ENCODE measurements at places on chromosomes 1 and 21.
A peak's percentile ranks its signal among the peaks of the same experiment; 100 is the strongest.

- DNase-seq = peak; percentile 59
Measured at GRCh38 chr1:21308847-21309652, 18.8 kb upstream of the ECE1 start.

DNA sequence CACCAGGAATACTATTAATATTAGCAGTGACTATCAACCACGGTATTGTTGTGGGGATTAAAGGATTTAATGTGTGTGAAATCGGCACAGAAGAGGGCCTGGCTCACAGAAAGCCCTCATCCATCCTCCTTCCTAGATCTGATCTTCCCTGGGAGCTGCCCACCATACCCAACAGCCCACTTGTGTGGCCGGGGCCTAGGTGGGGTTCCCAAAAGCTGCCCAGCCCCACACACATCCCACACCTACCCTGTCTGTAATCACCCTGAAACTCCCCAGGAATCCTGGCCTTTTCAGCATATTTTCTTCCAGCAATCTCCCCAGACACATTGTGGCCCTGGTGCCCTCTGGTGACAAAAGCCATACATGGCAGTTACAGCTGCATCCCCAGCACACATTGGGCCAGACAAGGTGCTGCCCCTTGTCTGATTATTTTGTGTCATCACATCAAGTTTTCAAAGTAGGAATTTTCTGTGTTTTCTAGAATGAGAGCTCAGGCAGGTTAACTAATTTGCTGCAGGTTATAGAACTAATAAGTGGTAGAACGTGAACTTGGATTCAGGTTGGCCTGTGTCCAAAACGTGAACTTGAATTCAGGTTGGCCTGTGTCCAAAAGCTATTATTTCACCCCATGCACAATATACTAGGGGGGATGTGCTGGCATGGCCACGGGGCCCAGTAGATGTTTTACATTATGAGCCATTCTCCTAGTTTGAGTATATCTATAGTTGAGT lies 5.3 kb upstream of the SLC6A9 start:
- peak; percentile 77 for DNase-seq

DNA sequence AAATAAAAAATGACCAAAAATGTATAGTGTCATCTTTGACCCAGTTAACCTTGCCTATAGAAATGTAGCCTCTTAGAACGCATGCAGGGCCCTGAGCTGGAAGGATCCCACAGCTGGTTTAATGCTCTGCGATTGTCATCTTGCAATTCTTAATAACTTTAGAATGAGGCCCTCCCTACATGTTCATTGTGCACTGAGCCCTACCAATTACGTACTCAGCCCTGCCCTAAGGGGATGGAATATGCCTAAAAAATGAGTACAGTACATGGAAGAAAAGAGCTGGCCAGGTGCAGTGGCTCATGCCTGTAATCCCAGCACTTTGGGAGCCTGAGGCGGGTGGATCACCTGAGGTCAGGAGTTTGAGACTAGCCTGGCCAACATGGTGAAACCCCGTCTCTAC lies 57.8 kb upstream of the BCAR3 start:
- no peak for DNase-seq

- no peak for DNase-seq
Measured at GRCh38 chr1:24769656-24770651, 24.7 kb downstream of the CLIC4 start.

DNA sequence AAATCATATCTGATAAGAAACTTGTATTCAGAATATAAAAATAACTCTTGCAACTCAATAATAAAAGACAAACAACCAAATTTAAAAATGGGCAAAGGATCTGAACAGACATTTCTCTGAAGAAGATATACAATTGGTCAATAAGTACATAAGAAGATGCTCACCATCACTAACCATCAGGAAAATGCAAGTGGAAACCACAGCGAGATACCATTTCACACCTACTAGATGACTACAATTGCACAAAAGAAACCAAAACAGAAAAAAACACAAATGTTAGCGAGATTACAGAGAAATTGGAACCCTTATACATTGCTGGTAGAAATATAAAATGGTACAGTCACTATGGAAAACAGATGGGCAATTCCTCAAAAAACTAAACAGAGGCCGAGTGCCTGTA lies 11.5 kb upstream of the ZNF683 start:
- DNase-seq = no peak

- no peak for DNase-seq
Measured at GRCh38 chr1:237712082-237712481, 178.6 kb downstream of the ZP4 start.

GRCh38 chr21:33042812-33043211 lies 17.1 kb downstream of the OLIG2 start:
- DNase-seq = no peak

GRCh38 chr1:10693497-10694273 lies 102.8 kb downstream of the CASZ1 start:
- peak; percentile 49 for DNase-seq

- DNase-seq = no peak
Measured at GRCh38 chr21:36773995-36774394, 75.1 kb downstream of the SIM2 start.

- no peak for DNase-seq
Measured at GRCh38 chr1:183293241-183293640, 107.2 kb downstream of the LAMC2 start.

- DNase-seq = no peak
Measured at GRCh38 chr1:3568815-3569435, 42.4 kb downstream of the MEGF6 start.

GRCh38 chr21:34201001-34201400 lies 127.6 kb downstream of the MRPS6 start:
- no peak for DNase-seq

DNA sequence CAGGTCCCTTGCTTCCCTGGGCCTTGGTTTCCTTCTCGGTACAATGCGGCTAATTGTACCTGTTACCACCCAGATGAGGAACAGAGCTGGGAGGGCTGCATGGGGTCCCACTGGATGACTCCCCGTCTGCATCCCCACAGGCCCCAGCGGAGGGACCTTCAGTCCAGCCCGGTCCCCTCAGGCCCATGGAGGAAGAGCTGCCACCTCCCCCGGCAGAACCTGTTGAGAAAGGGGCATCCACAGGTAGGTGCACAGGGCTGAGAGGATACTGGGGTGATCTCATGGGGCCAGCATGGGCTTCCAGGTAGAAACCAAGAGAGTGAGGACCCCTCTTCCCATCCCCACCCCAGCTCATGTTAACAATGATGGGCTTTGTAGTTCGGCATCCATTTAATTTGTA lies 9.8 kb downstream of the FBLIM1 start:
- DNase-seq = no peak

- no peak for DNase-seq
Measured at GRCh38 chr1:33364565-33364918, 43.6 kb upstream of the A3GALT2 start.

- no peak for DNase-seq
Measured at GRCh38 chr1:246632281-246633168, 66.3 kb downstream of the CNST start.

DNA sequence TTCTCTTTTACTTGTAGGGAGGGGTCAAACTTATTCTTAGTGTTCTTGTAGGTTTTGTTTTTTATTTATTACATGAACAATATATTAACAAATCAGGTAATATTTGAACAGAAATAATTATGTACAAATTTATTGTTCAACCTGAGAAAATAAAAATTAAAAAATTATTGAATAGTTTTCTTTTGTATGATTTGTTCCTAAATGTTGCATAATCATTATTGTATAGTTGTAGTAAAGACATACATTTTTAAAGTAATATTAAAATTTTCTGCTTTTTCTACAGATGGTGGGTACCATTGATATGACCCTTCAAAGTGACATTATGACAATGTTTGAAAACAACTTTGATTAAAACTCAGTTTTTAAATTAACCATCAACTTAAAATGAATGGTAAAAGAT lies 15.9 kb upstream of the EPHX4 start:
- no peak for DNase-seq

DNA sequence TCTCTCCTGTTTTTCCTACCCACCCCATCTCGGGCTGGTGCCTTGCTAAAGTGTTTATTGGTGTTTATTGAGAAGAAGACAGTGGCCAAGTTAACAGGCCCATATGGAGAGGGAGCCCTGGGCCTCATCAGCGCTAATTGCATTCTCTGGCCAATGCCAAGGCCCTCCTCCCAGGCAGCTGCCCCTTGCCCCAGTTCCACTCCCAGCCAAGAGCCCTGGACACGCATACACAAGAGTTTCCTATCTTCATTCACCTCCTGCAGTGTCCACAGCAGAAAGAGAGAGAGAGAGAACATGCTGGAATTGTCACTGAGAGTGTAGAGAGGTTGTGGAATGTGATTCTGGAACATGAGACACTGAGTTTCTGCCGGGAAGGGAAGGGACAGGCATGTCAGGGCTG lies 25.4 kb upstream of the VWA5B1 start:
- peak; percentile 48 for DNase-seq

DNA sequence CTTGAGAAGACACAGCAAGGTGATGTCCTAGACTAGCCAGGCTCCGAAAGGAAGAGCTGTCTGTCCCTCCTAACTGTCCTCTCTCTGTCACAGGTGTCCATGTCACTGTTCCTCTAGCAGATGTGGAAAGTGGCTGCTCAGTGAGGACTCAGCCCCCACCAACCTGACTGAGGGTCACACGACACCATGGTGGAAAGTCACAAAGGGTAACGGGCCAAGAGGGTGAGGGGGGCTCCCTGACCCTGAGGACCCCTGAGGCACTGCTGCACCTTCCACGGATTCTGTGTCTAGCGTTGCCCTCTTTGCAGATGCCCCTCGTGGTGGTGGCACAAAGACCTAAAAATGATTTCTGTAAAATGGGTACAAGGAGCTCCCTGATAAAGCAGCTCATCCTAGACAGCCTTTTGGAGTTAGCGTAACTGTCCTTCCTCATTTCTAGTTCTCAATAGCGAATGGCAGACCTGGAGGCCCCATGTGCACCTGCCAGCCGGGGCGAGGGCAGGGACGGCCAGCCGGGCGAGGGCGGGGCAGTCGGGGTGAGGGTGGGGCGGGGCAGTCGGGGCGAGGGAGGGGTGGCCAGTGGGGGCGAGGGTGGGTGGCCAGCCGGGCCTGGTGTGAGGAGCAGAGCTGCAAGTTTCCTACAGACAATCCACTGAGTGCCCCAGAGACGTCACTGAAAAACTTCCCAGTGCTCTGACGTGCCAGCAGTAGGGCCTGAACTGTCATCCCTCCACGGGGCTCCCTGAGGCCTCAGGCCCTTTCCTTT lies 23.4 kb downstream of the POFUT2 start:
- no peak for DNase-seq

DNA sequence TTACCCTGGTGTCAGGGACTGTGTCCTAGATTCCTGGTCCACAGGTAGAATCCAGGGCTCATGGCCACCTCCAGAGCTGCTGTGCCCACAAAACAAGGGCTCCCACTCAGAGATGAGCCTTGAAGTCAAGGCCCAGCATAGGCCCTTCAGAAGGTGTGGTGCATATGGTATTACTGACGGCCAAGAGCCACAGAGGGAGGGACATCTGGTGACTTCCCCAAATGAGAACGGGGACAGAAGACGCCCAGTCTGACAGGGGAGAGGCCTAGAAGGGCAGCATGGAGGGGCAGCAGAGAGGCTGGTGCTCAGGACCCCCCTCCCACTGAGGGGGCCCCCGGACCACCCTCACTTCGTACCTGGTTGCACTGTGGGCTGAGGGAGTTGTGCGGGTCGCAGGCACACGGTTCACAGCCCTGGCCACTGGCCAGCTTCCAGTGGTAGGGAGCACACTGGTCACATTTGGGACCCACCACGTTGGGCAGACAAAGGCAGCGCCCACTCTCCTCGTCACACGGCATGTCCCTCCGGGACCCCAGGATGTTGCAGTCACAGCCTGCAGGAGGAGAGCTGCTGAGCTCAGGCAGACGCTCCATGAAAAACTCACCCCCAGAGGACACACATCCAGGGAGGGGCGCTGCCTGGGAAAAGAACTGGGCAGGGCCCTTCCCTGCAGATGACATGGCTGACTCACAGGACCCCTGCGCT lies 25.0 kb downstream of the LAMB3 start:
- DNase-seq = no peak

GRCh38 chr1:68812333-68812732 lies 315.5 kb upstream of the DEPDC1 start:
- no peak for DNase-seq

DNA sequence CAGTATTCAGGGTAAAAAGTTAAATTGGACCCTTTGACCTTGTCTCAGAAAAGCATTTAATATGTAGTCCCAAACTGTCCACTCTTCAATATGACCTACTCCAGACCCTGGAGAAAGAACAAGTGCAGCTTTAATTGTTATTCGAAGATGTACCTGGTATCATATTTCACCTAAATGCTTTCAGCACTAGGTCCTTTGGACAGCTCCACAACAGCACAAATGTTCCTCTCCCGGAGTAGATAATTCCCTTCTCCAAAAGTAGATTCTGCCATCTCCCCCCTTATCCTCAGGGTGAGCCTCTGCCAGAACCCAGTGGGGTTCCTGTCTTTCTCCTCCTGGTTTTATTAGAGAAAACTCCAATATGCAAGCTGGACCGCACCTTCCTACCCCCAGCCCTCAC lies 104.5 kb upstream of the AJAP1 start:
- DNase-seq = no peak

DNA sequence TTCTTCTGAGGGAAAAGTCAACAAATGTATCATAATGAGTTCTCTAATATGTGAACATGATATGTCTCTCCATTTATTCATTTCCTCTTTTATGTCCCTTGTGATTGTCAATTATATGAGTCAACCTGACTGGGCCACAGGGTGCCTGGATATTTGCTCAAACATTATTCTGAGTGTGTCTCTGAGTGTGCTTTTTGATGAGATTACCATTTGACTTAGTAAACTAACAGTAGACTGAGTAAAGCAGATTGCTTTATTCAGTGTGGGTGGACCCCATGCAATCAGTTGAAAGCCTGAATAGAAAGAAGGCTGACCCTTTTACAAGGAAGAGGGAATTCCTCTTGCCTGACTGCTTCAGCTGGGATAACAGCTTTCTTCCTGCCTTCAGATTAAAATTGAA lies 142.6 kb downstream of the SLC35F3 start:
- DNase-seq = no peak

DNA sequence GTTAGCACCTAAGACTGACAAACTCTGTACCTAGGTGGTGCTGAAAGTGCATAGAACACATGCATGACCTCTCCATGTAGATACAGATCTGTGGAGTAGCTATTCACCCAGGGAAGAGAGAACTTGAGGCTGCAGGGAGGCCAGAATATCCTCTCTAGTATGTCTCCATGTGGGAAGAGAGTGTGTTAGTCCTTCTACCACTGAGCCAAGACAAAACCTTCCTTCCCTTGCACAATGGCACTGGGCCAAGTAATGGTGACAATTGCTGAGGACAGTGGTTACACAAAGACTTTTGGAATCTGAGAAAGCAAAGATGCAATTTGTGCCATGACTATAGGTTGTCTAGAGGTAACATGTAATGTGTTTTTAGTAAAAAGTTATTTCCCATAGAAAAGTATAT lies 52.3 kb downstream of the C1orf198 start:
- no peak for DNase-seq

GRCh38 chr1:228094432-228095016 lies 8.6 kb downstream of the C1orf35 start:
- DNase-seq = peak; percentile 6

DNA sequence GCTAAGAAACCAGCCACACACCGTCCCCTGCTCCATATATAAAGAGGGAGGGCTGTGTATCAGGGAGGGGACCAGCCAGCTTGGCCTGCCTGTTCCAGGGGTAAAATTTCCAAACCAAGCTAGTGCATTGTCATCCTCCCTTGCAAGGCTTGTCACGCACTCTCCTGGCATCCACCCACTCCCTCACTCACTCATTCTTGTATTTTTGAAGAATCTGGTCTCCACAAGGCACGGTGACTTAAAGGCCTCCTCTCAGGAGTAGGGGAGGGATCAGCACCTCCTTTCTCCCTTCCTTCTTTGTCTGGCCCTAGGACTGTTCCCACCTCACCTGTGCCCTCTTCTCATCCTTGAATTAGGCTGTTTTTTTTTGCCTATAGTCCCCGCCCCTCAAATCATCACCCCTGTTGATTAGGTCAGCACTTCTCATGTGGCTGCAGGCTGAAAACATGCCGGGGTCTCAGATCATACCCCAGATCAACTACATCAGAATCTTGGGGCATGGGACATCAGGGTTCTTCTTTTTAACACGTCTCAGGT lies 5.0 kb downstream of the ABCA4 start:
- no peak for DNase-seq
